ENCODE measurements at places on chromosomes 3 and 15. TPM values are rescaled to one million over a fixed set of nuclear protein-coding genes. Genes with fewer than 3 reads are reported as not detected.

CCR8 gene
- polyA plus RNA-seq, result not detected

DPPA2 gene
- polyA plus RNA-seq, result not detected

SEMA4B gene
- 1.6 TPM for polyA plus RNA-seq

SAMD7 gene
- not detected for polyA plus RNA-seq

CCDC13 gene
- 1.3 TPM for polyA plus RNA-seq

APBA2 gene
- polyA plus RNA-seq, result 0.50 TPM

RAB6B gene
- polyA plus RNA-seq, result 4.5 TPM

COL6A5 gene
- not detected for polyA plus RNA-seq

ARL6 gene
- polyA plus RNA-seq, result 29.9 TPM

ALDH1L1 gene
- 4.2 TPM for polyA plus RNA-seq

CILP gene
- not detected for polyA plus RNA-seq

TM6SF1 gene
- polyA plus RNA-seq, result 393 TPM

PIERCE2 gene
- 33.0 TPM for polyA plus RNA-seq

TP63 gene
- not detected for polyA plus RNA-seq

DENND6A gene
- polyA plus RNA-seq, result 3.2 TPM

MCTP2 gene
- 0.07 TPM for polyA plus RNA-seq

ZNF80 gene
- 0.31 TPM for polyA plus RNA-seq

UROC1 gene
- not detected for polyA plus RNA-seq

CHST14 gene
- not detected for polyA plus RNA-seq

BCL2A1 gene
- not detected for polyA plus RNA-seq

MELTF gene
- polyA plus RNA-seq, result not detected

PDZRN3 gene
- 7.7 TPM for polyA plus RNA-seq

GP9 gene
- not detected for polyA plus RNA-seq

INKA1 gene
- polyA plus RNA-seq, result not detected

EFHB gene
- 0.32 TPM for polyA plus RNA-seq

DAZL gene
- not detected for polyA plus RNA-seq

SLC9C1 gene
- not detected for polyA plus RNA-seq

ATP6V1A gene
- polyA plus RNA-seq, result 97.7 TPM

SAMMSON gene
- not detected for polyA plus RNA-seq

CKMT1A gene
- polyA plus RNA-seq, result 81.7 TPM

CCR5 gene
- polyA plus RNA-seq, result not detected

ZBBX gene
- polyA plus RNA-seq, result 10.8 TPM

SEMA3B gene
- 0.28 TPM for polyA plus RNA-seq

LRRK1 gene
- 1.1 TPM for polyA plus RNA-seq

ASB14 gene
- polyA plus RNA-seq, result 0.13 TPM

ROPN1 gene
- 2.9 TPM for polyA plus RNA-seq

CGNL1 gene
- 5.9 TPM for polyA plus RNA-seq

GOLGA6L7 gene
- not detected for polyA plus RNA-seq

SIDT1 gene
- 4.6 TPM for polyA plus RNA-seq

ENTPD3 gene
- not detected for polyA plus RNA-seq

MB21D2 gene
- 13.3 TPM for polyA plus RNA-seq

ANKDD1A gene
- polyA plus RNA-seq, result 13.6 TPM

CLDN16 gene
- not detected for polyA plus RNA-seq

RBPMS2 gene
- polyA plus RNA-seq, result 0.59 TPM

NPAP1 gene
- 0.47 TPM for polyA plus RNA-seq

RARB gene
- polyA plus RNA-seq, result 3.0 TPM

ZBTB20 gene
- 17.1 TPM for polyA plus RNA-seq

FEZF2 gene
- polyA plus RNA-seq, result not detected

RTP1 gene
- not detected for polyA plus RNA-seq

SLC2A2 gene
- polyA plus RNA-seq, result 0.09 TPM

DYNC1LI1 gene
- 54.6 TPM for polyA plus RNA-seq

PPP1R14D gene
- not detected for polyA plus RNA-seq

TTC23 gene
- 0.47 TPM for polyA plus RNA-seq

GRM2 gene
- not detected for polyA plus RNA-seq

ROBO1 gene
- 8.3 TPM for polyA plus RNA-seq

MITF gene
- 1.4 TPM for polyA plus RNA-seq

SOX2 gene
- polyA plus RNA-seq, result 7.0 TPM

PLA1A gene
- not detected for polyA plus RNA-seq
